Left kidney (tissue), 8 donors: ENCODE measurements at places on chromosomes 13 and 19. TPM values are rescaled to one million over a fixed set of nuclear protein-coding genes. Genes with fewer than 3 reads are reported as not detected.

DNA sequence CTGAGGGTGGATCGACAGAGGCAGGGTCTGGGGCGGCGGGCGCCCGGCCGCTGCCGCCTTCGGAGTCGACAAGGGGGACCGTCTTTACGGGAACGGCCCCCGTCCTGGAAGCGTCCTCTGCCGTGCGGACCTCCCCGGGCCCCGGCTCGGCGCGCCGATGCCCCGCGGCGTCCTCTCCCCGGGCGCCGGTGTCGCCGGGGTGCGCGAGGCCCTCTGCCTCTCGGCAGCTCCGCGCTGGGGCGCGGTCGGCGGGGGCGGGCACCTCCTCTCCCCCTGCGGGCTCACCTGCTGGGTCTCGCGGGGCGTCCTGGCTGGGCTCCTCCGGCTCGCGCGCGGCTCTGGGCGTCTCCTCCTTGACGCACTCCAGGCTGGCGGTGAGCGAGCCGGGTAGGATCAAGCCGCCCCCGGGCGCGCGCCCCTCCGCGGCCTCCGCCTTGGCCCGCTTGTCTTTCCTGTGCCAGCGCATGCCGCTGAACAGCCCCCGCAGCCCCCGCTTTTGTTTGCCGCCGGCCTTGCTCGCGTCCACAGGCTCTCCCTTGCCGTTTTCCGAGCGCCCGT lies 1.5 kb downstream of the AMER2 start:
- no peak for DNase-seq

Gene CDADC1
- 16.5 TPM for polyA plus RNA-seq

- DNase-seq = no peak
Measured at GRCh38 chr19:46862974-46863632, 2.3 kb downstream of the ARHGAP35 start.

Gene OSCAR
- polyA plus RNA-seq = 0.07 TPM

DNA sequence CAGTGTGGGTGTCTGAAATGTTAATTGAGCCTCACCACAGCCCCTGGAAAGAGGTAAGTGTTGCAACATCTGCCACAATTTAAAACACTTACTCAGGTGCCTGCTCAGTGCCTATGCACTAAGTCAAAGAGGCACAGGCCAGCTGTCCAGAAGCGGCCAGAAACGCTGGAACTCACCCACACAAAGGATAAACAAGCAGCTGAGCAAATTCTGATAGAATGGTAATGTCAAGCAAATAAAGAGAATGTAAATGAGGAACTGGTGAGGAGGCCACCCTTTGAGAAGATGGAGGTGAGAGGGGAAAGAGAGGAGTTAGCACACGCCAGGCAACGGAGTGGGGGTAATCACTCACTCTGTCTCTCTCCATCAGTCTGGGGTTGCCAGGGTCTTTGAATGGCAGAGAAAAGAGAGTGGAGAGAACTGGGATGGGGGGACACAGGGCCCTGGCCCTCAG lies 67.7 kb upstream of the SERP2 start:
- DNase-seq = no peak

DNA sequence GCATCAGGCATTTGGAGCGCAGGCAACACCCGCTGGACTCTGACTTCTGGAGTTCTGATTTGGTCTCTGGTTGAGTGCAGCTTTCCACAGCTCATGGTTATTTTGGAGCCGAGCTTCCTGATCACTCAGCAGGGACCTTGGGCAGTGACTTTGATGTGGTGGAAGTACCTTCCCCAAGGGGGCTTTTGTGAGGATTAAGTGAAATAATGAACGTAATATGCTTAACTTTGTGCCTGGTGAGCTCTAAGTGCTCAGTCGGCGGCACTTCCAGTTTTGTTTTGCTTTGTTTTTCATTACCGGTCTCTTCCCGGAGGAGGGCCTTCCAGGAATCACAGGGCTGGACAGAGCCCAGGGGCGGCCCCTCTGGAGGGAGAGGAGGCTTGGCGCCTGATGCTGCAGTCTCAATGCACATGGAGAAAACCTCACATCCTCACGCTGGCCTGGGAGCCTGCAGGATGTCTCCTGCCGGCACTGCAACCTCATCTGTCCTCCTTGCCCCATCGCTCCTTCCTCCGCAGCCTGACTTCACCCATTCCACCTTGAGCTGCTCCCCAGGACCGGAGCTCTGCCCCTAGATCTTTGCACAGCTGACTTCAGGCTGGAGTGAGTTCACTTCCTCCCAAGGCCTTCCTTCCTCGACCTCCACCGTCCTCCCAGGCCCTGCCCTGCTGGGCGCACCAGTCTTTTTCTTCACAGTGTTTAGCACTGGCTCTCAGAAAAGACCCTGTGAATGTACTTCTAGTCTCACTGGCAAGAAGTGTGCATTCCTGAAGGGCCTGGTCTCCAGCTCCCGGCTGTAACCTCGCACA lies 1.5 kb downstream of the PLEKHF1 start:
- DNase-seq = no peak

Gene ZNF222
- polyA plus RNA-seq = 11.8 TPM

Gene RINL
- 7.4 TPM for polyA plus RNA-seq

Gene IL11
- 1.4 TPM for polyA plus RNA-seq

DNA sequence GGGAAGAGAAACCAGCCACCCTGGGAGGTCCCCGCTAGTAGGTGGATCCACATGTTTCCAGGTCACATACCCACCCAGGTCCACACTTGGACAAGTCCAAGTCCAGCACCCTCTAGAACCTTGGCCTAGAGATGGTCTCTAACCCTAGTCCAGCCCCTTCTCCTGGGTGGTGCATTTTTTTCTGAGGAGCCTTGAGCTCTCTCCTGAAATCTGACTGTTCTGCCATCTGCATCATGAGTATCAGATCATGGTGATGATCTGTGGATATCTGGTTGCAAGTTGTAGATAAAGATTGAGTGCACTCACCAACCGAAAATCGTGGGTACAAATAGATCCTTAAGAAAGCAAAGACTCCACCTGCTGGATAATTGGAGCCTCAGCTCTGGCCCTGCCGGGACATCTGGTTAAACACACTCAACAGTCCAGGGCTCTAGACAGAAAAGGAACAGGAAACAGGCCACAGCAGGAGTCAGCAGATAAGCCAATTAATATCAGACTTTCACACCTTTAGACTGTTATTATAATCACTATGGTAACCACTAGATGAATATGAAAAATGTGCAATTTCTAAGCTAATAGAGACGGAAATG lies 41.1 kb downstream of the GPR12 start:
- DNase-seq = no peak

GRCh38 chr19:5292453-5292821 lies 48.2 kb downstream of the PTPRS start:
- no peak for DNase-seq

Gene DACT3
- 24.5 TPM for polyA plus RNA-seq

Gene DNAAF3
- polyA plus RNA-seq = 7.5 TPM

Gene ZNF541
- 0.27 TPM for polyA plus RNA-seq
